Muscle of leg (tissue), 16 donors: ENCODE measurements at places on chromosomes 7 and 10.

DNA sequence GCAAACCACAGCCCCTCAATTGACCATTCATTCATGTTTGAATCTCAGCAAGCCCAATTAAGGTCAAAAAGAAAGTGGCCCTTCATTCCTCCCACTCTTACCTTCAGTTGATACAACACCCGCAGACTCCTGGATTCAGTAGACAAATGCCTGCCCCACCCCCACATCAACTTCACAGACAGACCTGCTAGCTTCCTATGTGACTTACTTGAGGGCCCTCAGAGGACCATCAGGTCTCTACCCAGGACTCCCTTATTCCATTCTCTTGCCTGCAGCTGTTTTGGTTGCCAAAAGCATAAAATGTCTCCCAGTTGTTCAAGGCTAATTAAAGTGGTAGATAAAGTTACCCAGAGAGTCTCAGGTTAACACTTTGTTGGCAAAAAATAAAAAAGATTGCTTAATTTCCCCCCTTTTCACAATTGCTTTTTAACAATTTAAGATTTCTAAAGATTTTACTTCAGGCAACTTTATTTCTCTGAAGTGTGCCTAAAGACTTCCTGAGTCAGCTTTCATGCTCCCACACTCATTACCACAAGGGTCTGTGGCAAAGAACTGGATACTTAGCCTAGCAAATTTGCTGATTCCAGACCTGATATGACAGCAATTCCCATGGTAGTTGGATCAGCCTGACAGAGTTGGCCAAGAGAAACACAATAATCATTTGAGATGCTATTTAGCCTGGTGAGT is 3.3 kb upstream of the MTERF1 start:
- no peak for DNase-seq

DNA sequence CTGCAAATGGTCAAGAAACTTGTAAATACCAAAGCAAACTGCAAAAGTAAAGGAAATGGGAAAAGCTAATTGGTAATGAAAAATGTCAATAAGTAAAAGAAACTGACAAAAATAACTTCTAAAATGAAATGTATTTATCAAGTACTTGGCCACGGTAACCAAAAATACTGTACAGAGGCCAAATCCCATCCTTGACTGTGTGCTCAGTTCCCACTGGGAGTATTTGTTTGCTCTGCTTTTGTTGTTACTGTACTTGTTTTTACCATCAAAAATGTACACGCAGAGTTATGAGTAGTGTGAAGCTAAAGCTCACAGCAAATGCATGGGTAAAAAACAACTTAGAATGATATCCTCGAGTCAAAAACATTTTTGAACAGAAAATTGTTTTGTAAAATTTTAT is 31.1 kb downstream of the ENKUR start:
- DNase-seq, result peak; percentile 89

- DNase-seq, result no peak
Observed at GRCh38 chr10:1187855-1188557, 131.8 kb downstream of the WDR37 start.

DNA sequence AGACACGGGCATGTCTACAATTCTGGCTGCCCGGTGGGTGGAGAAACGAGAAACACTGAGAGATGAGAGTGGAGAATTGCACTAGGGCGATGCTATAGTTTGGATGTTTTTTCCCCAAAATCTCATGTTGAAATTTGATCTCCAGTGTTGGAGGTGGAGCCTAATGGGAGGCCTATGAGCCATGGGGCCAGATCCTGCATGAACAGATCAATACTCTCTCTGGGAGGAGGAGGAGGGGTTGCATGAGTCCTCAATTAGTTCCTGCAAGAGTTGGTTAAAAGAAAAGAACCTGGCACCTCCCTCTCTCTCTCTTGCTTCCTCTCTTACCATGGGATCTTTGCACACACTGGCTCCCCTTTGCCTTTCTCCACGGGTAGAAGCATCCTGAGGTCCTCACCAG is 299.1 kb downstream of the CALN1 start:
- DNase-seq, result no peak

DNA sequence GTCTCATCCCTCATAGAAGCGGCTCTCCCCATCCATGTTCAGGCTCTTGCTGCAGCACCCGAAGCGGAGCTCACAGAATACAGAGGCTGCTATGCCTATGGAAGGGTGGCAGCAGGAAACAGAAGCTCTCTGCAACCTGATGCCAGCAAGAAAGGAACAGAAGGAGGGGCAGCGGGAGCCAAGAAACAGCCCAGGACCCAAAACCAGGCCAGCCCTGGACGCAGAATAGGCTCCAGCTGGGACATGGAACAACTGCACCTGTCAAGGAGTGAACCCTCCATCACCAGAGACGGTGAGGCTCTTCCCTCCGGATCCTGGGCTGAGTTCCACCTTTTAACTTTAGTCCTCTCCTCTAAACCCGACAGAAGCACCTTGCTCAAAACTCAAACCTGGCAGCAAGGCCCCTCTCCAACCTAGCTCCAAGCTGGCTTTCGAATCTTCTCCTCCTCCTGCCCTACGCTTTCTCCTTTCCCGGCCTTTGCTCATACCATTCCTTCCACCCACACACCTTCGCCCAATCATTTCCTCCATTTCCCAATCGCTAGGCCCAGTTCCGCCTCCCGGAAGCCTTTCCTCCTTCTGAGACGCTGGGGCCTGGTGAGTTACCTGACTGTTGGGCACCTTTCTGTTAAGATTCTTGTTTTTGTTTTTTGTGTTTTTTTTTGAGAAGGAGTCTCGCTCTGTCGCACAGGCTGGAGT is 122.8 kb upstream of the ZNF92 start:
- DNase-seq, result no peak

DNA sequence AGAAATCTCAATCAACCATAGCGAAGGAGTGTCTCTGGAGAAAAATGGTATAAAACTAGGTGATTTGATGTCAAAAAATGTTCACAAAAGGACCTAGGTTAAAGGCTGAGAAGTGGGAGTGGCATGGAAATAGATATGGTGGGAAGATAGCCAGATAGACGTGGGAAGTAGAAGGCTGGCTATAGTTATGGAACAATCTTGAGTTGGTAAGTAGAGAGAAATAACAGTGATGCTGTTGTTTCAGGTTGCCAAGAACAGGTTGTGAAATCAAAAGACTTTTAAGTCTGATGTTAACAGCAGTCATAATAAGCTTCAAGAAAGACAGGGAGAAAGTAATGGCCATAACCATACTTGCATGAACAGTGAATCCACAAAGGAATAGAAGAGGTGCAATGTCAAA is 106.1 kb upstream of the RSU1 start:
- DNase-seq, result no peak

GRCh38 chr10:103637927-103638557 is 144.5 kb downstream of the NEURL1 start:
- DNase-seq, result peak; percentile 90

DNA sequence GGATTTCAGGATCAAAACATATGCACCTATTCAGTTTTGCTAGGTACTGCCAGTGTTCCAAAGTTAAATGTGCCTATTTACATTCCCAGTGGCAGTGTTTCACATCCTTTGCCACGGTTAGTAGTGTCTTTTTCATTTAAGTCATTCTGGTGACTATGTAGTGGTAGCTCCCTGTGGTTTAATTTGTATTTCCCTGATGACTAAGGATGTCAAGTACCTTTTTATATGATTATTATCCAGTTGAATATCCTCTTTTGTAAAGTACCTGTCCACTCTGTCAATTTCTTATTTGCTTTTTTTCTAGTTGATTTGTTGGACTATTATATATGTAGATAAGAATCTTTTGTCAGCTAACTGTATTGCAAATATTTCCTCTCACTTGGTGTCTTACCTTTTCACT is 45.1 kb downstream of the TMEM60 start:
- DNase-seq, result no peak

GRCh38 chr7:108724251-108725100 is 154.8 kb downstream of the DNAJB9 start:
- peak; percentile 61 for DNase-seq

DNA sequence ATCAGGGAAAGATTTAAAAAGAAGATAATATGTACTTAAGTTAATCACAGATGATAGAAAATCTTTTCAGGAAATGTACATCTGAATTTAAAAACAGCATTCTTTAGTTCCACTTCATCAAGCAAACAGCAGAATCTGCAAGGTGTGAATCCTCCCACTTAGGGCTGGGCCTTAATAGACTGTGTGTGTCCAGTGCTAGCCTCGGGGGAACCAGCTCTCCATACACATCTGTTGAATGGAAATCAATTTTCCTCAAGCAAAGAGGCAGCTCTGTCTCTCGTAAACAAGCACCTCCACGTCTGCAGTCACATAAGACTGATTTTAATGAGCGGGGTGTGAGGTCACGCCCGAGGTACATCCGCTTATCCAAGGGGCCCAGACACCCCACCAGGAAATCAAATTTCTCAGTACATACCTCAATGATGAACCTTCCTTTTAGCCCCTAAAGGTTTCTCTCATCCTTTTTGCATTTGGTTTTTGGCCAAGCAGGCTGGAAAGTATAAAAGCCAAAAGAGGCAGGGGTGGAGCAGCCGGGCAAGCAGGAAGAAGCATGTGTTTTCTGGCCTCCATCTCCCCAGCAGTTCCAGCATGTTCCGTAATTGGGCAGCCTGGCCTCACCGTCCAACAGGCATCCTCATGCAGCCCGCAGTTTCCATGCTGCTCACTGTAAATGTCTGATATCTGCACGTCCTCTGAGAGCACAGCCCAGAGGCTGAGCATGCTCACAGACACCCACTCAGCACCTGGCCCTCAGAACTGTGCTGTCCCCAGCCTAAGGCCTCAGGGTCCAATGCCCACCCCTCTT is 131.3 kb downstream of the GLI3 start:
- peak; percentile 64 for DNase-seq

DNA sequence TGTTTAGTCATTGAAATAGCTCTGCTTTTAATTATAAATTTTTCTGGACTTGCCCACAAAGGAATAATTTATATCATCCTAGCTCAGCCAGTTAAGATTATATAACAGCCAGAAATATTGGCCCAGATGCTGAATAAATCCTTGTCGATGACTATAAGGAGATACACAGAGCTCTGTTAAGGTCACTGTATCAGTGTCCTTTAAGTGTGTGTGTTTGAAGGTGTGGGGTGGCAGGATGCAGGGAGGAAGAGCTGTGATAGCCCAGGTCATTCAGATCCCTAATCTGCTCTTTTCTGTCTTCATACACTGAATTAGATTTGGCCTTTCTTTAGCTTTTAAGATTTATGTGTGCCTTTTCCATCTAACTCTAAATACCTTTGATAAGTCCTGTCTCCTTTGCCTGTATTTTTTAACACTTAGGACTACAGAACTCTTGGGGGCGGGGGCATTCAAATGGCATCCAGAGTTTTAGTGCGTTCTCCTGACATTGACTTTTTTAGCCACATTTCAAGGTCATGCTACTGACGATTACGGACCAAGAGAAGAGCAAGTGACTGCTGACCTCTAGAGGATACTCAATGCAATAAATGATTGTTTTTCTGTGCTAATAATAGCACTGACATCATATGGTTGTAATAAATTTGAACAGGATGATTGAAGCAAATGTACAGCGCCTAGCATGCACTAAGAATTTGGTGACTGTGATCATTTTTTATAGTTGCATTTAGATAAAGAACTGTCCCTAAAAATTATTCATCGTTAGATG is 172.3 kb downstream of the CACNB2 start:
- DNase-seq, result peak; percentile 72

DNA sequence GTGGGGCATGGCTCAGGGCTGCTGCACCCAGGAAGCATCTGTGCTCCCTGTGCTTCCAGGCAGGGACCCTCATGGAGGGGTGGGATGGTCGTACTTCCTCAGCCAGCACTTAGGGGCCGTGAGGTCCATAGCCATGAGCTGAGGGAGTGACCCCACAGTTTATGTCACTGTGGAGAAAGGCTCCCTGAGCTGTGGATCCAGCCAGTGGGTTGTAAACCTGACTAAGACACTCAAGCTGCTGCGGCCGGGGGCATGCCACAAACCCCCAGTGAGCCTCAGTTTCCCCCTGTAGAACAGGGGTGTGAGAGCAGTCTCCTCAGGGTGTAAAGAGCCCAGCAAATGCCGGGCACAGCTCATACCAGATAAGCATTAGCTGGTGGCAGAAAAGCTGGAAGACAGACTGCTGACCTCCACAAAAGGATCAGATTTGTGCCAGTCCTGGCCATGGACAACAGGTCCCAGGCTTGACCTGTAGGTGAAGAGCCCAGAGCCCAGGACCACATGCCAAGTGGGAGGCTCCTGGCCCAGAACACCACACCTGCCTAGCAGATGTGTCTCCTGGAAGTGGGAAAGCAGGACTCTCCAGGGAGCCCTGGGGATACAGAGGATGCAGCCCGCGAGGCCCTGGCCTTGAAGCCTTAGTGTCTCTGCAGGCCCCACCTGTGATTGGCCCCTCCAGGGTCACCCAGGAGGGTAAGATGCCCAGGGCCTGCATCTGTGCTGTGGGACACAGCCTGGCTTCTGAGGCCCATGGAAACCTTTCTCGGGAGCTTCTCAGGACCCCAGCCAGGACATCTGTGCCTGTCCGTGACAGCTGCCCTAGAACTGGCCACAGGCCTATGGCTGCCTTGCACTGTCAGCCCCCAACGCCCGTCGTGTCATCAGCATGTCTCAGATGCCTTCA is 78.1 kb upstream of the RET start:
- DNase-seq, result peak; percentile 73

DNA sequence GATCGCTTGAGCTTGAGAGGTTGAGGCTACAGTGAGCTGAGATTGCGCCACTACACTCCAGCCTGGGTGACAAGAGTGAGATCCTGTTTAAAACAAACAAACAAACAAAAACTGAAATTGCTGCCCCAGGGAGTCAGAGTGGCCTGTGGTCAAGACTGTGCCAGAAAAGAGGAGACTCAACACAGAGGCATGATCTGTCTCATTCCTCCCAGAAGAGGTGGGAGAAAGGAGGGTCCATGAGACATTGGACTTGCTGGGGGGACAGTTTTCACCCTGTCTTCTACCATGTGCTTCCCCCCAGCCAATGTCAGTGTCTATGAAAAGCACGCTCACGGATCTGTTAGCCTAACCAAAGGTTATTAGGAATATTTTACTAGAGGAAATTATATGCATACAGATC is 3.2 kb downstream of the ZNF853 start:
- DNase-seq, result no peak

DNA sequence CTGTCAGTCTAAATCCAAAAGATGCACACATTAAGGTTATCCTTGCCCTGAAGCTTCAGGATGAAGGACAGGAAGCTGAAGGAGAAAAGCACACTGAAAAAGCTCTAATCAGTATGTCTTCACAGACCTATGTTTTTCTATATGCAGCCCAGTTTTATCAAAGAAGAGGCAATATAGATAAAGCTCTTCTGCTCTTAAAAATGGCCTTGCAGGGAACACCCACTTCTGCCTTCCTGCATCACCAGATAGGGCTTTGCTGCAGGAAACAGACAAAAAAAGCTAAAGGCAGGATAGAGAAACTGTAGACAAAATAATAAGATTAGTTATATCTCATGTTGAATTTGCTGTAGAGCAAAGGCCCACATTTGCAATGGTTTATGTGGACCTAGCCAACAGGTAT is 14.9 kb upstream of the IFIT1B start:
- no peak for DNase-seq
